ENCODE measurements at places on chromosomes 3 and 15. TPM values are rescaled to one million over a fixed set of nuclear protein-coding genes. Genes with fewer than 3 reads are reported as not detected.

BBX gene
- total RNA-seq = 72.0 TPM

DNA sequence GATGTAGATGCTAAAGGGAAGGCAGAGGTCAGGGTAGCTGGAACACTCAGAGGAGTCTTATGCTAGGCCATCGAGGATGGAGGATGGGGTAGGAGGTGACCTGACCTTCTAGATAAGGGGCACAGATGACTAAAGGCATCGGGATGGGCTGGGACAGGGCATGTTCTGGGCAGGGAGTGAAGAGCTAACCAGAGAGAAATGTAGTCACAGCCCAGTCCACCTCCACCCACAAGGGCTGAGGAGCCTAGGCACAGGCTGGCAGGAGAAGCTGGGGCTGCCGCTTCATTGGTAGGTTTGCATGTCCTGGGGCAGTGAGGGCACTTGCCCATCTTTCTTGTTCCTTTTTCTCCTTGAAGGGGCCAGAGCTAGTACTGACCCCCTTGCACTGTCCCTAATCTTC lies 12.6 kb downstream of the CLK3 start:
- DNase-seq = no peak

DNA sequence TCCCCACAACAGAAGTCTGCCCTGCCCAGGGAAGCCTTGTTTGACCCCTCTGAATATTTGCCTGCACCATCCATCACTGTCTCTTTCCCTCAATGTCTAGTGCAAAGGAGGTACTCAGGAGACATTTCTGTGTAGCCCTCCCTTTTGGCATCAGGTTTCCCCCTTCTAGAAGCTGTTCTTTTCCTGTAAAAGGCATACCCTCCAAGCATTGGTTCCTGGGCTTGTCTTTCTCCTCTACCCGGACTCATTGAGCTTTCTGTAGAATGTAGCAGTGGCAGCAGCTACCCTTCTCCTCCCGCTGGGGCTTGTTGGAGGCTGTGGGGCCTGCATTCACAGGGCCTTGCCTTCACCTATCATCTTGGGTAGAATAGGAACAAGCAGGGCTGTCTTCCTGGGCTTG lies 63.5 kb downstream of the CTDSPL start:
- no peak for DNase-seq

GRCh38 chr3:69433969-69434325 lies 48.1 kb upstream of the FRMD4B start:
- DNase-seq = no peak

CFAP20DC gene
- total RNA-seq = 1.7 TPM

IQCH gene
- 6.1 TPM for total RNA-seq

SSUH2 gene
- 0.88 TPM for total RNA-seq

DNA sequence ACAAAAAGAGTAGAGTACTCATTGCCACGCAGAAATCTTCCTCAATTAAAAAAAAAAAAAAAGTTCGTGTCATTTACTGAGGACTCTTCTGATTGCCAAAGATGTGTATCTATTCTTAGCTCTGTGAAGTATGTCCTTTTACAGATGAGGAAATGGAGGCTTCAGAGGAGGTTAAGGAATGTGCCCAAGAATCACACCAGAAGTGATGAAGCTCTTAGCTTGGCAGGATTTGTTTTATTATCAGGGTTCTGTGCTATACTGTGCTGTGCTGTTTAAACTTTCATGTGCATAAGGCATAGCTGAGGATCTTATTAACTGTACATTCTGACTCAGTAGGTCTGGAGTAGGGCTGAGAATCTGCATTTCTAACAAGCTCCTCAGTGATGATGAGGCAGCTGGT lies 665.2 kb upstream of the ADAMTS9 start:
- DNase-seq = no peak

- DNase-seq = no peak
Measured at GRCh38 chr3:196012481-196012880, 69.4 kb downstream of the TFRC start.

GRCh38 chr15:28876131-28876844 lies 9.5 kb upstream of the APBA2 start:
- DNase-seq = no peak

- no peak for DNase-seq
Measured at GRCh38 chr15:97600190-97600589, 360.3 kb upstream of the ARRDC4 start.

LYZL4 gene
- total RNA-seq = not detected

DNA sequence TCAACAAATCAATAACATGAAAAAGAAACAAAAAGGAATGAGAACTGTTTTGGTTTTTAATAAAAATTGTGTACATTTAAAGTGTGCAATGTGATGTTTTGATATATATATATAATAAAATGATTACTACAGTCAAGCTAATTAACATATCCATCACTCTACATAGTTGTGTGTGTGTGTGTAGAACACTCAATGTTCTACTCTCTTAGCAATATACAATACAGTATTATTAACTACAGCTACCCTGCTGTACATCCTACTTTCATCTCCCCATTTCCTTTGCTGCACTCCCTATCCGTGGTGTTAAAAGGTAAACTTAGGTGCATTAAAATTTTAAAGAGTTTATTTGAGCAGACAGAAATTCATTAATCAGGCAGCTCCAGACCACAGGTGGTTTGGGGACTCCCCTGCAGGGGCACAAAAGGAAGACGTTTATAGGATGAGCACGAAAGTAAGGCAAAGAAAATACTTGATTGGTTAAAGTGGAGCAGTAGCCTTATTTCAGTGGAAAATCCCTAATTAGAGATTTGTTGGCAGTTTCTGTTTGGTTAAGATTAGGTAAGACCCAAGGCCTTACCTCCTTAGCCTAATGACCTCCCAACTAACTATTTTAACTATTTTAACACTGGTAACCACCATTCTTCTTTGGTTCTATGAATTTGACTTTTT lies 61.8 kb upstream of the SNRK start:
- DNase-seq = no peak

DNA sequence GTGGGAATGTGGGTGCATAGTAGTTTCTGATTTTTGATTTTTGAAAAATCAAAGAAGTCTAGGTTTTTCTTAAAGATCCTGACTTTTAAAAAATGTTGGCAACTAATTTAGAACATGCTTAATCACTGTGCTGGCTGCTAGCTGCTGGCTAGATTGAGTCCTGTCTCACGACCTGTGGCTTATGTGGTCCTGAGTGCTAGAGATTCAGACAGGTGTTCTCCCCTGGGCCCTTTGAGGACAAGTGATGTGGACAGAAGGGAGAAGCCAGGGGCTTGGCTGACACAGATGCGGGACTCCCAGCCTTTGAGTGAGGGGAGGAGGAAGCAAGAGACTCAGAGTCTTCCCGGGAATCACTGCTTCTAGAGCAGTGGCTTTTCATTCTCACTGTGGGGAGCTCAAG lies 47.5 kb downstream of the CORO2B start:
- DNase-seq = no peak

MAP1A gene
- 148 TPM for total RNA-seq

DNA sequence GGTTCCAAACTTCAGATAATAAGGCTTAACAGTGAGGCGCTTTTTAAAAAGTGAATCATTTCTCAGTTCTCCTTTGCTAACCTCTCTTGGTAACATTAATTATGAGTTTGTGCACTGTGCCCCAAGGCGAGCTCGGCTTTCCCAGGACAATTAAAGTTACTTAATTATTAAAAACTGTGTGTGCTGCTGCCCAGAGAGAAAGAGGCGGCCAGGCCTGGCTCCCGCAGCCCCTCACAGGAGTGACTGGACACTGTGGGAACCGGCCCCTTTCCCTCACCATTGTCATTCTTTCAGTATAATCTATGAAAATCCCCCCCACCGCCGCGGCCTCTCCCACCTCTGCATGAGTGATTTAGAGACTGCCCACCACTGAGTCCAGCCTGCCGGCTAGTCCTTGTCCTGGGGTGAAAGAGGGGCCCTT lies 43.1 kb upstream of the HES1 start:
- DNase-seq = no peak

DNA sequence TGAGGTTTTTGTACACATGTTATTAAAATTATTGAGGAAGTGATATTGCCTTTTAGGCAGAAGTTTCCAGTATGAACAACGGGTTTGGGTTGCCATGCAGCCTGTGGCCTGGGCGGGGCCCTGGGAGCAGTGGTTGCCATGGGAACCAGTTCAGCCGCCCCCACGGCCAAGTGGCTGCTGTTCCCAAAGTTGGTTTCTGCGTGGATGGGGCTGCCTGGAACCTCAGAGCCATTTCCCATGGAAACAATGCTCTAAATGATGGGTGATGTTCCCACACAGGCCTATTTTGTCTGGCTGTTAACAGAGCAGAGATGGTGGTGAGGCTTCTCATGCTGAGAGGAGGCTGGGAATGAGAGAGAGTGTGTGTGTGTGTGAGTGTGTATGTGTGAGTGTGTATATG lies 19.5 kb downstream of the MRAS start:
- peak; percentile 81 for DNase-seq

GRCh38 chr15:91953432-91953831 lies 99.9 kb downstream of the SLCO3A1 start:
- DNase-seq = no peak

GP5 gene
- total RNA-seq = 0.69 TPM

CP gene
- total RNA-seq = 1.7 TPM

TMEM212 gene
- total RNA-seq = 0.40 TPM

DNA sequence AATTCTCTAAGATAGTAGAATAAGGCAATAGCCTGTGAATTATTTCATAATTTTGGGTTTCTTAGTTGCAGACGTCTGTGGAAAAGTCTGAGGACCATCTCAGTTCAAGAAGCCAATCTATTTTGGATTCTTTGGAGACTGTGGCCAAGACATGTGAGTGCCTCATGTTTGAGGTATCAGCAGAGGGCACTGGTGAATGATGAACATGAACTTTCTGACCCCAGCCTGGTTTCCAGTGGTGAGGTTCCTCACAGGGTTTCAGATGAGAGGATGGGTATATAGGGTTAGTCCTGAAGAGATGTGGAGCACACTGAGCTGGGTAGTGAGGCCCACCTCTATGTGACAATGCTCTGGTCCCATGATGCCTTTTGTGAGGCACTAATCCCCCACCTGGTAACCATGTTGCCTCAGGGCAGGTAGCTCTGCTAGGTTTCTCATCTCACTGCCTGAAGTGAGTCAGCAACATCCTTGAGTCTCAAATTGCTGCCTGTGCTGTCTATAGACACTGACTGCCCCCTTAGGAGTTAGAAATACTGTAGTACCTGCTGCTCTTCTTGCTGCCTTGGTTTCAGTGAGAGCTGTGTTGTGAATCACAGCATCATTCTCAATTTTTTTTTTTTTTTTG lies 32.3 kb downstream of the C3orf62 start:
- DNase-seq = no peak

DNA sequence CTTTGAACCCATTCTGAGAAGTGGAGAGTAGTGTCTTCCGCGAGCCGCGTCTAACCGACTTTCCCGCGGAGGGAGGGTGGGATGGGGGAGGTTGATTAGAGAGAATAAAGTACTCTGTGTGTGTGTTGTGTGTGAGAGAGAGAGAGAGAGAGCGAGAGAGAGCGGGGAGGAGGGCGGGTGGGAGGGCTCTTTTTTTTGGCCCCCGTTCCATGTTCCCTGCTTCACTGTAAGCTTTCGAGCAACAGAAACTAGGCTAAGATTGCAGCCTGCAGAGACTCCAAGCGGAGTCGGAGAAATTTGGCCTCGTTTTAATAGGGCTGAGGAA lies 1.6 kb upstream of the MEIS2 start:
- no peak for DNase-seq

DNA sequence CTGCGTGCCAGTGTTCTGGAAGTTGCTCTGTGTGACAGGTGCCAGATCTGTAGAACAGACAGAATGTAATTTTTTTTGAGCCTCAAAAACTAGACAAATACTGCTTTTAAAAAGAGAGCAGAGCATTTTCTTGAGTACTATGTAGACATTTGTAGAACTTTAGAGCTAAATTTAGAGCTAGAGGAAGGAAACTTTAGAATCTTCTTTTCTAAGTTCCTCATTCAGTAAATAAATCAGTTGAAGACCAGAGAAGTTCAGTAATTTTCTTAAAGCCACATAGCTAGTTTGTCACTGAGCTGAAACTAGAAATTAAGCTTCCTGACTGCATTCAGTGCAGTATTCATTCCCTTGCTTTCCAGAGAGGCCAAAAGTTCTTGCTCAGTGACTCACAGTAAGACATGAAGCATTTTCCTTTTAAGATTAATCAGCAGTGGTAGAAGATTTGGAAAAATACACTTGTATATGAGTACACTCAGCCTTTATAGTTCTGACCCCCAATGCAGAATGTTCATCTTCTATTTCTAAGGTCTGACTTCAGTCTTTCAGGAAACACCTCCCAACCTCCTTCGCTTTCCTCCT lies 83.6 kb upstream of the TSEN2 start:
- DNase-seq = no peak

DNA sequence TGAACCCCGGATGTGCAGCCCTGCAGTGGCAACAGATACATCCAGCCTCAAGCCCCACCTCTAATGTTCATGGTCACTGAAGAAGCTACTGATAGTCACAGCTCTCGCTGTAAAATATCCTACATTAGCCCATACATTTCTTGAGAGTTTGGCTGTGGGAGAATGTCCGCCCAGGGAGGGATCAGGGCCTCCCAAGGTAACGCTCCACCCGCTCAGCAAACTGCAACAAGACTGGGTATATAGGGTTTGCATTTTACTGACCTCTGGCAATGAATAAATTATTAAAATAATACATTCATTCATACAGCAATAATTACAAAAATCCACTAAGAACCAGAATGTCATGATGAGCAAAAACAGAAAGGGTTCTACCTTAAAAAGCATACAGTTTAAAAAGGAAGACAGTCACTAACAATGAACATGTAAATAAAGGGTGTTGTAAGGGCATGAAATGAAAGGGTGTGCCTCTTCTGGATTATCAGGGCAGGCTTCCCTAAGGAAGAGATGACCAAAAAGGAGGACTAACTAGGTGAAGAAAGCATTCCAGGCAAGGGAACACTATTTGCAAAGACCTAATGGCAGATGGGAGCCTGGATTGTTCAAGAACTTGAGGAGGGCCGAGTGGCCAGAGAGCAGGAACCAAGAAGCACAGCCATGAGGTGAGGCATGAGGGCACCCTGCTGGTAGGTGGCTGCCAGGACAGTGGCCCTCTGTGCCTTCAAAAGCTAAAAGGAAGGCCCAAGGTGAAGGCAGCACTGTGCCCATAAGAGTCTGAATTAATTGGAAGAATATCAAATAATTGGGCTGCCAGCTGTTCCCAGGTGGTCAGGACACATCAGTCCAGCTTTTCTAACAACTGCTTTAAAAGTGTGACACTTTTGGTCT lies 28.1 kb upstream of the CTDSPL start:
- no peak for DNase-seq

XIRP1 gene
- total RNA-seq = 0.50 TPM

DNA sequence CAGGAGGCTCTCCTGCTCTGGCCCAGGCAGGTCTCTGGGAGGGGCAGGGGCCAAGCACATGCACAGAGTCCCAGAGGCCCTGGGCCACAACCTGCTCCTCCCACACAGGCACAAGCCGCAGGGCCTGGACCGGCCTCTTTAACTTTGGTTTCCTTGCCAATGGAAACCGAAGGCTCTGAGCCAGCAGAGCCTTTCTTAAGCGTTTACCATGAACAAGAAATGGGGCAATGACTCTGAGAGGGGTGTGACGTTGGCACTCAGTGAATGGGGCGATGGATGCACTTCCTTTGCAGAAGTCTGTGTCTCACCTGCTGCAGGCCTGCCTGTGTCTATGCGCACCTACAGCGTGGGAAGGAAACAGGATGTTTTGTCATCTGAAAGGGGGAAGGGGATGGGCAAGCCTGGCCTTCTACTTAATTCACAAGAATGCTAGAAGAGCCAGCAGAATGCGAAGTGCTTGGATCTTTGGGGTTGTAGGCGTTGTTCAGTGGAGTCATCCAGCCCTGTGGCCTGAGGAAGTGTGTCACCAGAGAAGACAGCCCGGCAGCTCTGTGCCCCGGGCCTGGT lies 41.8 kb downstream of the IFT122 start:
- peak; percentile 38 for DNase-seq
